GM04503 (cell line): ENCODE measurements at places on chromosomes 13 and 19.

DNA sequence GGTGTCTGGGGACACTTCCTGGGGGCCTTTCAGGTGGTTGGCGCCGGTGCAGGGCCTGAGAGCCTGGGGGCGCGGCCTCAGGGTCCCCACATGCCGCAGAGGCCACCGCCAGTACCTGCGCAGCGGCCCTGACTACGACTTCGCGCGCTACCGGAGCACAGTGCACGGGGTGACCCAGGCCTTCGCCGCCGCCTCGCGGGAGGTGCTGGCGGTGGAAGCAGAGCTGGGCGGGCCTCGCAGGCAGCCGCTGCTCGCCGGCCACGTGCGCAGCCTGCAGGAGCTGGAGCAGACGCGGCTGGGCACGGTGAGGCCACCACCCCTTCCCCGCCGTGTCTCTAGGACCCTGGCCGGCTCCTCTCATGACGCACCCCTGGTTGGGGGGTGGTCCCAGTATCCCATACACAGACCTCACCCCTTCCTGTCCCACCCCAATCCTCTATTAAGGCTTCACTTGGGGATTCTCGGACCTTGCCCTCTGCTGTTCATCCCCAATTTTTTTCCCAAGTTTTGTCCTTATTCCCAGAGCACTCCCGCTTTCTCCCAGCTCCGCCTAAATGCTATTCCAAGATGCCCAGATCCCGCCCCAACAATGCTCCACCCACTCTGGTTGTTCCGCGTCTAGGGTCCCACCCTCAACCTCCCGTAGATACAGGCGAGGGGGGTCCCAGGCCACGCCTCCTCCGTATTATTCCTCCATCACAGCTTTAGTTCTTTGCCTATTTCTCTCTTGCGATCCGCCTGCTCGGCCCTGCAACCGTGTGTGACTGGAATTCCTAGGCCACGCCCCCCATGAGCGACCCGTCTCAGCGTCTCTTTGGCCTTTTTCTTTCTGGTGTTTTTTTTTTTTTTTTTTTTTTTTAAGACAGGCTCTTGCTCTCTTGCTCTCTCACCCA lies 1.0 kb downstream of the REX1BD start:
- DNase-seq: no peak

DNA sequence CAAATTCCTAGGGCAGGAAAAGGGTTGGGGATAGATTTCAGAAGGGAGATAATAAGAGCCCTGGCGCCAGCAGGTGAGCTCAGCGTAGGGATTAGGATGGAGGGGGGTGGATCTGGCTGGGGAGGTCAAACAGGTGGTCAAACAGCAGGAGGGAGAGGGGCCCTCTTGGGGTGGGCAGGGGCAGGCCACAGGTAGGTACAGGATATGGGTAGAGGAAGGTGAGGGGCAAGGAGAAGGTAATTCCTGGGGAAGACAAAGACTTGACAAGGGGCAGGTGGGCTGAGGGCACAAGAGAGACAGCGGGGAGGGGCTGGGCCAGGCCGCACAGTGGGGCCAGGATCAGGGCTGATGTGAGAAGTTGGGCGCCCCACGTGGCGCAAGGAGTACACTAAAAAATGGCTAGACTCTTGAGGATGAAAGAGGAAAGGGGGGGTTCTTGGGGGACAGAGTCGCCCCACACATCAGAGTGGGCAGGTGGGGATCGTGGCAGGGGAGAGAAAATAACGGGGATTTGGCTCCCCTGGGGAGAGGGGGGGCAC lies 713 bp downstream of the KRI1 start:
- no peak for DNase-seq

- no peak for DNase-seq
Measured at GRCh38 chr19:1863638-1864479, 480 bp upstream of the KLF16 start.

DNA sequence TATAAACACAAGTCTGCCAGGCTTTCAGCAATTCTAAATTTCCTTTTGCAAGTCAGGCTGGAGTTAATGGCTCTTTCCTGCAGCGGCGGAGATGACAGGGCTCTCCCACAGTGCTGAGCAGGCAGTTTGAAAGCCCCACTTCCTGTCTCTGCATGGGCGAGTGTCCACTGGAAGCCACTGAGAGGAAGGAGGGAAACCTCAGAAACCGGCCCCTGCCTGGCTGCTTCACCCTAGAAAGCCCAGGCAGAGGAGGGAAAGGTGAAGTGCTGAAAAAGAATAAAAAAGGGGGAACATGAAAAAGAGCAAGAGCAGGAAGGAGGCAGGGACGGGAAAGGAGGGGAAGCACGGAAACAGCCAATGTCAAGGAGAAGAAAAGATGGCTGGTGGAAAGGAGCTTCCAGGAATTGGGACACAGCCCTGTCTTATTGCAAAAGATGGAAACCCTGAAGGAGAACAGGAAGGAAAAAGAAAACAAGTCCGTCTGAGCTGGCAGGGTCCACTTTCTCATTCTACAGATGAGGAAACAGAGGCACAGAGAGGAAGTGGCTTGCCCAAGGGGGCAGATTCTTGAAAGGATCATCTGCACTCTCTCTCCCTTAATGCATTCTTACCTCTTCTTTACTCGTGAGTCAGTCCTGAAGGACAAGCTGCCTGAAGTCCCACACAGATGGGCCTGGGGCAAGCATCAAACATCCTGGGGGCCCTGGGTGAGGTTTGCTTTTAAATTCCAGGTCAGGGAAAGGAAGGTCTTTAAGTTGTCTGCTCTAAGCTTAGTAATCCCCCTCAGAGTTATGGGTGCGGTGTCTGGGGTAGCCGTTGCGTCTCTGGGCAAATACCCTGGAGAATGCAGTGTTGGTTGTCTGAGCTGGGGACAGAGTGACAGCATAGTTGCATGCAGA lies 38.8 kb upstream of the ALOX5AP start:
- no peak for DNase-seq

DNA sequence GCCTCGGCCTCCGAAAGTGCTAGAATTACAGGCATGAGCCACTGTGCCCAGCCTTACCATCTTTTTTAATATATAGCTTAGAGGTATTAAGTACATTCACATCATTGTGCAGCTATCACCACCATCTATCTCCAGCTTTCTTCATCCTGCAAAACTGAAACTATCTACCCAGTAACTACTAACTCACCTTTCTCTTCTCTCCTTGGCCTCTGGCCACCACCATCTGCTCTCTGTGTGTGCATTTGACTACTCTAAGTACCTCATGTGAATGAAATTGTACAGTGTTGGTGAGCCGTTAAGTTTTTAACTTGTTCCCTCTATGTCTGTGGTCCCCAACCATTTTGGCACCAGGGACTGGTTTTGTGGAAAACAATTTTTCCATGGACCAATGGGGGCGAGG lies 56.1 kb downstream of the CDK8 start:
- DNase-seq: no peak

GRCh38 chr13:34410678-34411077 lies 531.4 kb upstream of the NBEA start:
- no peak for DNase-seq

- no peak for DNase-seq
Measured at GRCh38 chr19:17244618-17245534, 843 bp downstream of the NR2F6 start.

DNA sequence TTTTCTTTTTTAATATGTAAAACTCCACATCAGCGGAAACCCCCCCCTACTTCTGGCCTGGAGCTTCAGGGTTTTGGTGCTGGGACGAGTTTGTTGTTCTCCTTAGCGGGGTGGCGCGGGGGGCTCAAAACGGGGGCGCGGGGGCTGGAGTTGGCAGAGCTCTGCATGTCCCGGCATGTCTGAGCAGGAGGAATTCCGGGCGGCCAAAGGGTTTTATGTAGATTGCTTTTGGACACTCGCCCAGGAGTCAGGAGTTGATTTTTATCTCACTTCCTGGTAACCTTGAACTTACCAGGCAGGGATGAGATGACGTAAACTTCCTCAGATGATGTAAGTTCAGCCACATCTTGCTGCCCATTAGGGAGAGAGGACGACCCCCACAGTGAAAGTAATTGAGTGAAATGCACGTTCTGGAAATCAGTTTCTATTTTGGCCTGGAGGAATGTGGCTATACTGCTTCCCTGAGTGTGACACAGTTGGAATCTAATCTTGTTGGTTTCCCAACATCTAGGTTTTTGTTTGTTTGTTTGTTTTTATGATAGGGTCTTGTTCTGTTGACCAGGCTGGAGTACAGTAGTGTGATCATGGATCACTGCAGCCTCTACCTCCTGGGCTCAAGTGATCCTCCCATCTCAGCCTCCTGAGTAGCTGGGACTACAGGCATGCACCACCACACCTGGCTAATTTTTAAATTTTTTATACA lies 21.0 kb upstream of the GDF15 start:
- DNase-seq: peak; percentile 94

GRCh38 chr19:54462047-54462654 lies 1.4 kb downstream of the LENG9 start:
- DNase-seq: no peak

DNA sequence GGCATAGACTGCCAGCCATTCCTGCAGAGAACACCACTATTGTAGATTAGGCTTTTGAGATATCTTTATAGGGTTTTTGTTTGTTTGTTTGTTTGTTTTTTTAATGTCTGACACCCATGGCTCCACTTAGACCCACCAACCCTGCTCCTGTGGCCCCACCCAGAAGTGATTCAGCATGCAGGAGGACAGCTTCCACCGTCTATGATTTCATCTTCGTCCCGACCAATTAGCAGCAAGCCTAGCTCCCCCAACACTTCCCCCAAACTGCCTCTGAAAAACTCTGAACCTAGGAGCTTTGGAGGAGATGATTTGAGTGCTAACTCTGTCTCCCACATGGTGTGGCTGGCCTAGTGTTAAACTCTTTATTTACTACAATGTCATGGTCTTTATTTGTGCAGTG lies 108.3 kb upstream of the RXFP2 start:
- DNase-seq: no peak
